ENCODE measurements at places on chromosomes 6 and 20.

GRCh38 chr6:28218312-28219248, 6.5 kb upstream of the ZSCAN9 start:
- DNase-seq: no peak

GRCh38 chr6:166625356-166625755, 1.7 kb downstream of the RPS6KA2 start:
- no peak for DNase-seq

DNA sequence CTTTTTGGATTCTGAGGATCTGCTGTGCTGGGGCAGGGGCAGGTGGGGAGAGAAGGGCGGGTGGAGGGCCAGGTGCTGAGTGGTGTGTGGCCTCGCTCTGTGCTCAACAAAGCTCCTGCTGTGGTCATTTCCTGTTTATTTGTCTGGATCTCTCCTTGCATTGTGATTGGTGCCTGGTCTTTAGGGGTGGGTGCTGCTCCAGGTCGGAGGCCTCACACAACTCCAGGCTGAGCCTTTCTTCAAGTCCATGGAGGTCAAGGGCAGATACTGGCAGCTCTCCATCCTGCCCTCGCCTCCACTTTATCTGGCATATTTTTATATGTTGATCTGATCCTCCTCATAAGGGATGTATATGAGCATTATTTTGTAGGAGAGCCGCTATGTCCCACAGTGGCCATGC, 36.2 kb downstream of the HLA-F start:
- DNase-seq: no peak

- DNase-seq: no peak
Observed at GRCh38 chr6:86487660-86488221, 449.6 kb upstream of the HTR1E start.

DNA sequence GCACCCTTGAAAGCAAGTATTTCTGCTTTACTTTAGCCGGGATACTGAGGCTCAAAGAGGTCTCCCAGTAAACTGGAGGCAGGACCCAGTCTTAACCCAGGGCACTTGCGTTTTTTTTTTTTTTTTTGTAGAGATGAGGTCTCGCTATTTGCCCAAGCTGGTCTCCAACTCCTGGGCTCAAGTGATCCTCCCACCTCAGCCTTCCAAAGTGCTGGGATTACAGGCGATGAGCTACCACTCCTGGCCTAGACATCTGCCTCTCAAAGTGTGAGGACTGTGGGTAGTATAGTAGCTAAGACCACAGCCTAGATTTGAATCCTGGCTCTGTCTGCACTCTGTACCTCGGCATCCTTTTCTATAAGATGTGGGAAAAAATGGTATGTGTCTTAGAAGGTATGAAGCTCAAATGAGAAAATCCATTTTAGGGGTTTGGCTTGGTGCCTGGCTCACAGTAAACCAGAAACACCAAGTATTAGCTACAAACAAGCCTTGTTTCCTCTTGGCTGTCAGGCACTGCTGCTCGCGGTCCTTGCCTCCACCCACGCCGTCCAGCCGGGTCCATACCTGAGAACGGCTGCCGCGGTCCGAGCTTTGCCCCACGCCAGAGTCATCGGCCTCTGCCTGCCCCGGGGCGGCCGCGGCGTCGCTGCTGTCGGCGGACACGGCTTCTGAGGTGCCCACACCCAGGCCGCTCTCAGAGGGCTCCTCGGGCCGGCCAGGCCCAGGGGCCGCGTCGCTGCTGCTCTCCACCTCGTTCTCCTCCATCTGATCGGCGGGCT, 1.2 kb downstream of the ZNF335 start:
- DNase-seq: no peak

DNA sequence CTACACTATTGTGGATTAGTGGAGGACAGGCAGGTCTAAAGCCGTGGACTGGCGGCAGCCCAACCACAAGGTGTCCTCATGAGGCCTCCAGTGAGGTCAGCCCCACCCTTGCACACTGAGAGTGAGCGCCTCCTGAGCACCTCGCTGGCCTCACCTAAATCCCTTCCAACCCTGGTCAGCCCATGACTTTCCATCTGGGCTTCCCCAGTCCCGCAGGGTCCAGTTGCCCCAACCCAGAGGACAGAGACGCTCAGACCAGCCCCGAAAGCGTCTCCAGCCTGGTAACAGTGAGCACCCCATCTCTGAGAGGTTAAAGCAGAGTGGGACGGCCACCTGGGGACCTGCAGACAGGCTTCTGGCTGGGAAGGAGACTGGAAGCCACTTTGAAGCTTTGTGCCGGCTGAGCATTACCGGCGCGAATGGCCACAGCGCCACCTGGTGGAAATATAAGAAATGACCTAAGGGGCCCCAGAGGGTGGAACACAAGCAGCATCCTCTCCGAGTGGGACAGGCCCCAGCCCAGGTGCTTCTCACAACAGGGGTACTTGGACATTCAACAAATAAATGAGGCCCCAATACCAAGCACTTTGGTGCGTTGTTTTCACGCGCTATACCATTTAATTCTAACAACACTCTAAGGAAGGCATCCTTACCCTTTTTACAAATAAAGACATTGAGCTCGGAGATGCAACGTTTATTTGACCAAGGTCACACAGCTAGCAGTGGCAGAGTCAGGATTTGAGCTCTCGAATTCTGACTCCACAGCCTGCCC, 65.7 kb upstream of the TOP1 start:
- peak; percentile 53 for DNase-seq

DNA sequence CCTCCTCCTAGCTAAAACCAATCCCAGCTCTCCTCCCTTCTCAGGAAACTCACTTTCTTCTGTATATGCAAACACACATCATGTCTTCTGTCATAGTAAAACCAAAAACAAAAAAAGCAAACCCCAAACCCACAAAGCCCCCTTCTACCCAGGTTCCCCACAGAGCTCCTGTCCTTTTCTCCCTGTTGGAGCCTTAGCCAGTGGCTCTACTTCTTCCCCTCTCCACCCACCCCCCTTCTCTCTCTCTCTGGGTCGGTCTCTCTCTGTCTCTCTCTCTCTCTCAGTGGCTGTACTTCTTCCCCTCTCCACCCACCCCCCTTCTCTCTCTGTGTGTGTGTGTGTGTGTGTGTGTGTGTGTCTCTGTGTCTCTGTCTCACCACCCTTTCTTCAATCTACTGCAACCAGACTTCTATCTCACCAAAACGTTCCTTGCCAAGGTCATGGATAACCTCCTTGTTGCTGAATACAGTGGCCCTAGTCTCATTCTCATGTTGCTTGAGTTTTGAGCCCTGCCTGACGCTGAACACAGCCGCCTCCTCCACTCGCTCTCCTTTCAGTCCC, 8.7 kb upstream of the OSER1 start:
- no peak for DNase-seq

DNA sequence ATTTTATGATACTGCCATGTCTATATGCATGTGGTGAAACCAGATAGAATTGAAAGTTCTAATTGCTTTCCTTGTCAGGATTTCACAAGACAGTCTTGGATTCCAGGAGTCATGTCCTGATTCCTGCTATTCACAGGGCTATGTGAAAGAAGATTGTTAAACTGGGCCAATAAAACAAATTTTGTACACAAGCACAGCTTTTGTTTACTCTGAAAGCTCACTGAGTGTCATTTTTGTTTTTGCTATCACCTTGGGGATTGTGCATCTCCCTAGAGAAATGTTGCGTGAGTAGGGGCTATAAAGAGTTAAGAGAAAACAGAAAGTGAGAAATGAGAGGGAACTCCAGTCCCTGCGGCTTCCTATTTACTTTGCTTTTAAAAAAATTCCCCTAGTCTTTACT, 627.5 kb downstream of the PKHD1 start:
- DNase-seq: no peak

GRCh38 chr6:3393836-3394202, 63.0 kb downstream of the SLC22A23 start:
- no peak for DNase-seq

DNA sequence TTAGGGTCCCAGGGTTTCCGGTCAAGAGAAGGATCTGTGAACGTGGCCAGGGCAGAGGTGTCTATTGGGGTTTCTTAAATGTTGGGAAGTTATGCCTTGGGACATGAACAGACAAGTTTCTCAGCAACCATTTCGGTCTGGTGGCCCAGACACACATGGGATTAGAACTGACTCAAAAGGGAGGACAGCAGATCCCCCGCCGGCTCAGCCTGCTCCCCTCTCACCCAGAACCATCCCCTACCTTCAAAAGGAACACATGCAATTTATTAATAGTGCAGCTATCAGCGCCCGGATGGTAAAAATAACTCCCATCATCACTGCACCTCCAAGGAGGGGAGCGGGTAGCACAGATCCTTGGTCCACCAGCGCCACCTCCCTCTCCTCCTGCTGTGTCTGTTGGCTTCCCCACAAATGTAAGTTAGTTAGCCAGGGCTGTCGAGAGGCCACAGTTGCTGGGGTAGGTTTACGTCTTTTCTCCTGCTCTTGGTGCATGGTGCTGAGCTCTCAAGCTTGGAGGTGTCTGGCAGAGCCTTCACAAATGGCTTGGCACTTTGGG, 77.1 kb downstream of the TRAM2 start:
- no peak for DNase-seq

DNA sequence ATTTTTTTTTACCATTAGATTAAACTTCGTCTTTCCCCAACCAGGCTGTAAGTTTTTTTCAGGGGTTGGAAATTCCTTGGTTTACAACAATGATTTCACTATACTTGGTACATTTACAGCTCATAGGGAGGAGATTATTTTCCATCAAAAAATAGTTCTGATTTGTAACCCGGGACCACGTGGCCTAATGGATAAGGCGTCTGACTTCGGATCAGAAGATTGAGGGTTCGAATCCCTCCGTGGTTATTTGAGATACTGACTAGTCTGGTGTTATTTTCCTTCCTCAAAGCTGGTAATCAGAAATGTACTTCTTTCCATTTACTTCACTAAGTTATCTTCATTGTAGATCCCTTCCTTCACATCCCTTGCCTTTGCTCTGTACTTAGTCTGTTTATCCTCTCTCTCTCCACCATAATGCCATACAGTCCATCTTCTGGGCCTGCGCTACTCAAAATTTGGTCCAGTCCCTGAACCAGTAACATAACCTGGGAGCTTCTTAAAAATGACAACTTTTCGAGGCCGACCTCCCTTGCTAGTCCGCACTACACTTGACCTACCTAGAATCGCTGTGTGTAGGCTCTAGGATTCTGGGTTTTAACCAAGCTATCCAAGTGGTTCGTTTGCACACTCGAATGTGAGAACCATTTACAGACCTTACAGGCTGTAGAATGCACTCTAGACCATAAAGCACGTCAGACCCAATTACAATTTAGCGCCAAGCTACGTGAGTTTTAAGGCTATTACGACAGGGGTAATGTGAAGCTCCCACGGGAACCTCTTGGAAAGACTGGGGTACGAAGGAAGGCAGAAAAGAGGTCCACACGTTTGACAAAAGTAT, 42.1 kb upstream of the BTN3A2 start:
- DNase-seq: peak; percentile 47

- no peak for DNase-seq
Observed at GRCh38 chr6:159487636-159488035, 205.4 kb downstream of the SOD2 start.

DNA sequence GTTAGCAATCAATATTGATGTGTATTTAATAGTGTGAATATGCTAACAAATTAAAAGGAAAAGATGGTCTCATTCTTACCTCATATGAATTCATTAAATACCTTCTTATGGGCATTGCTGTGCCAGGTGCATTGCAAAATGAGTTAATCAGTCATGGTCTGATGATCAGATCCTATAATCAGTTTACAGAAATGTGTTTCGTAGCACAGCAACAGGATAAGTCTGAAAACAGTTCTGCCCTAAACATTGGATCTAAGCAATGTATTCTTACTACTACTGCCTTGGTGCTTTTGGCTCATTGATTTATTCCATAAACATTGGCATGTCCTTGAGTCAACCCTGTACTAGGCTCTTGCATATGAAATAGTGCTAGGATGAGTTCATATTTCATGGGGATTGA, 417.0 kb upstream of the JAG1 start:
- DNase-seq: no peak

DNA sequence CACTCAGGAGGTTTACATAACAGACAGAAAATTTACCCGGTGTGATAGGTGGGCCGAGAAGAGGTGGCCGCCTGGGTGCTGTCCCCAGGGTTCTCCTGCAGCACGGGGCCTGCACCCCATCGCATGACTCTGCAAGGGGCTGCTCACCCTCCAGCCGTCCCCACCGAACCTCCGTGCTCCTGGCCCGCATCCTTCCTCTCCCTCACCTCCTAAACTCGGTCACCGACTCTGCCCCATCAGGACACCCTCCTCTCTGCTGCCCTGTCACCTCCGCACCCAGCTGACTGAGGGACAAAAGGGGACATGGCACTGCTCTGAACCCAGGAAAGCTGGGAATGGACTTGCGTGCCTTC, 147.6 kb downstream of the SYNDIG1 start:
- DNase-seq: no peak

GRCh38 chr6:15672291-15672690, 9.5 kb upstream of the DTNBP1 start:
- no peak for DNase-seq

- DNase-seq: no peak
Observed at GRCh38 chr6:82057846-82058554, 189.5 kb downstream of the IBTK start.

DNA sequence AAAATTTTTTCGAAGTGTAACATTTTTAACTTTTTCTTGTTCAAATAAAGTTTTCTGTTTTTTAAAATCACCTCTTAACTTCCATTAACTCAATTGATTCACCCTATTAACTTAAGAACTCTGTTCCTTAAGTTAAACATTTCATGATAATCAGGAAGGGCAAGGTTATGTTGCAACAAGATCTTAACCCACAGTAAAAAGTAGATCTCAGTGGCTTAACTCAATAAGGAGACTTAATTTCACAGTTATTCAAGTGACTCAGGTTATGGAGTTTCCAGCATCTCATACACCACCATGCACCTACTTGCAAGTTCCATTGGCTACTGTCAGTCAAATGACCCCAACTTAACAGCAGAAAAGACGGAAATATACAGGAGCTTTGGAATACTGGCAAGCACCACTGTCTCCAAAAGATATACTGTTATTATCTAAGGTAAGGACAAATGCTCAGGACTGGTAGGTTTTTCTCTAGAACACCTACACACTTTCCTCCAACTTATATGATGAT, 11.2 kb downstream of the HLA-DQB1 start:
- no peak for DNase-seq

GRCh38 chr20:50712771-50713656, 18.4 kb upstream of the PARD6B start:
- no peak for DNase-seq

DNA sequence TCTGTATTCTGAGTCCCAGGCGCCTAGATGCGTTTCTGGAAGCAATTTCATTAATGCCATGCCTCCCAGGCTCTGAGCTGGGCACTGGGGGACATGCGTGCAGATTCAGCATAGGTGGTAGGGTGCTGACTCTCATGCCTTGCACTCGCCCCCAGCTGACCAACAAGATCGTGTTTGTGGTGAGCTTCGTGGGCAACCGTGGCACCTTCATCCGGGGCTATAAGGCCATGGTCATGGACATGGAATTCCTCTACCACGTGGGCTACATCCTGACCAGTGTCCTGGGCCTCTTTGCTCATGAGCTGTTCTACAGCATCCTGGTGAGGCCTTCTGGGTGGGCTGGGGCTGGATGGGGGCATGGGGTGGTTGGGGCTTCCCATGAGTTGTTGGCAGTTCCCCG, 21.6 kb downstream of the UQCC2 start:
- DNase-seq: no peak

DNA sequence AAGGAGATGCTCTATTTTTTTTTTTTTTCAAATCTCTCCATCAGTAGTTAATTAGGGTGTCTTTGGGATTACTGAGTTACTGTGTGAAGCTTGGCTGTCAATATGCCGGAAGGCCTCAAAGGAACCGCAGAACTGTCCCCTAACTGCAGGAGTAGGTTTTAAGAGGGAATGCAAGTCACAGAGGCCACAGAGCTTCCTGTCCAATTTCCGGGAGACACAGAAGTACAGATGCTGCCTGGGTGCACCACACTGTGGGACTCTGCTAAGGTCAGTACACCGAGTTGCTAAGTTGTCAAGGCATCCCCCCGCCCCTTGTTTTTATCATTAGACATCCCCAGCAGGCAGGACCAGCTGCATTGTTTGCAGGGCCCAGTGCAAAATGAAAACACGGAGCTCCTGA, 120.2 kb upstream of the RAB32 start:
- DNase-seq: no peak
